ENCODE measurements at places on chromosomes 3 and 15.

GRCh38 chr3:121574449-121574848 is 6.7 kb downstream of the ARGFX start:
- DNase-seq, result no peak

GRCh38 chr3:33331414-33331813 is 54.2 kb downstream of the FBXL2 start:
- no peak for DNase-seq

- no peak for DNase-seq
These were observed 33.1 kb downstream of the LPP start for GRCh38 chr3:188187053-188187452.

GRCh38 chr3:195003006-195003892 is 267.7 kb downstream of the XXYLT1 start:
- DNase-seq, result no peak

DNA sequence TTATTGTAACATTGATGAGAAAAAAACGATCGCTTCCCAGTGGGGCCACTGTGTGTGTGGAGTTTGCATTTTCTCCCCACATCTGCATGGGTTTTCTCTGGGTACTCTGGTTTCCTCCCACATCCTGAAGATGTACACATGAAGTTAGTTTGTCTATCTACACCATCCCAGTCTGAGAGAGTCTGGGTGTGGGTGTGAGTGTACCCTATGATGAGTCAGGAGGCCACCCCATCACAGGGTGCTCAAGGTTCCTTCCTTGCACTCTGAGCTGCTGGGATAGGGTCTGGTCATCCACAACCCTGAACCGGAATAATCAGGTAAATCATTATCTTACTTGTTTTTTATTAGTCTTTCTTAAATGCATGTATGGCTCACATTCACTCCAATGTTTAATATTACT is 457.1 kb downstream of the NTRK3 start:
- no peak for DNase-seq

- no peak for DNase-seq
These were observed 74.8 kb downstream of the DNASE1L3 start for GRCh38 chr3:58135712-58136543.

DNA sequence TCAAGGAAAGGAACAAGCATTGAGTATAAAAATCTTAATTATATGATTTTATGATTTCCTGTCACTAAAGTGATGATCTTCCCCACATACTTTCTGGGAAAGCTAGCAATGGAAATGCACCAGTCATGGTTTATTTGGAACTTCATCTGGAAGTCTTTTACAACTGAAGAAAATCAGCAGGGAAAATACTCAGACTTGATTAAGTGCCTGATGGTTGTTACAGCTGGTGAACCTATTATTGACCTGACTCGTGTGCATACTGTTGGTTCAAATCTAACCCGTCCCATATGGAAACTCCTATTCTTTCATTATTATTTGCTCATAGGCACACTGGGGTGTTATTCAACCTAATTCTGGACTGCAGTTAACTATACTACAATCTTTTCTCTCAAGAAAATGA is 701.8 kb upstream of the CCDC54 start:
- no peak for DNase-seq

GRCh38 chr3:34882764-34883163 is 756.6 kb upstream of the ARPP21 start:
- DNase-seq, result peak; percentile 1

GRCh38 chr15:83446417-83446816 is 724 bp upstream of the SH3GL3 start:
- no peak for DNase-seq

DNA sequence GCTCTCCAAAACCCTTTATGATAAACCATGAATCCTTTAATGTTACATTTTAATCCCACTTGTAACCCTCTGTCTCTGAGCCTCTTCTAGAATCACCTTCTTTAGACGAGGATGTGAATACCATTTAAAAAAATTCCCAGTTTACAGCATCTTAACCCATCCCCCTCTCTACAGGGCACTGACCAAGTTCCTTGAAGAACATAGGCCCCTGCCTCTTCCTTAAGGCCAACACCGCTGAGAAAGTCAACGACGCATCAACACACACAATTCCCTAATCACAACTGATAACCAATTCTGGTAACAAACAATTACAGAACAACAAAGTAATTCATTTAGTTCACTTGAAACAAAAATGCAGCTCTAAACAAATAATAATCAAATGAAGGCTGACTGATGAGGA is 130.3 kb downstream of the DLG1 start:
- no peak for DNase-seq

DNA sequence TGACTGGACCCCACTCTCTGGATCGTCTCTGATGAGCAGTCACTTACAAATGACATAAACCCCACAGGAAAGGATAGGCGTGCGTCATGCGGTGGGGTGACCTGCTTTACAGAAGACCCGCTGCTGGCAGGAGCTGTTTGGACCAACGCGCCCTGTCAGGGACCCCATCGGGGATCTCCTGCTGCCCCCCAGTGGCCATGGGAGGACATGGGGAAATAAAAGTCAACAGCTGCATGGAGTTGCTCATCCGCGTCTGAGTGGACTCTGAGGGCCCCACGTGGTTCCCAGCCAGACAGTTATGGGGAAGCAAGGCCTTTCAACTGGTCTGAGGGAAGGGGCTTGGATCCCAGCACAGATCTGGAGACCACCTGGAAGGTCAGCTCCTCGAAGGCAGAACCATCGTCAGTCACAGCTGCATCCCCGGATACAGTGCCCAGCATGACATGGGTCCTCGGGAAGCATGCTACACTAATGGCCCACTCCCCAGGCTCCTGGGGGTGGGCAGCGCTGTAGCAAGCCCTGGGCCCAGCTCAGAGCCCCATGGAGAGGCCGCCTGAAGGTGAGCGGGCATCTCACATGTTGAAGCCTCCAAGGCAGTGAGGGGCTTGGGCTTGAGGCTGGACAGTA is 32.1 kb downstream of the PTH1R start:
- peak; percentile 76 for DNase-seq

GRCh38 chr15:65361708-65362459 is 15.9 kb downstream of the IGDCC3 start:
- no peak for DNase-seq

GRCh38 chr15:78675617-78676360 is 34.8 kb upstream of the CHRNB4 start:
- no peak for DNase-seq

DNA sequence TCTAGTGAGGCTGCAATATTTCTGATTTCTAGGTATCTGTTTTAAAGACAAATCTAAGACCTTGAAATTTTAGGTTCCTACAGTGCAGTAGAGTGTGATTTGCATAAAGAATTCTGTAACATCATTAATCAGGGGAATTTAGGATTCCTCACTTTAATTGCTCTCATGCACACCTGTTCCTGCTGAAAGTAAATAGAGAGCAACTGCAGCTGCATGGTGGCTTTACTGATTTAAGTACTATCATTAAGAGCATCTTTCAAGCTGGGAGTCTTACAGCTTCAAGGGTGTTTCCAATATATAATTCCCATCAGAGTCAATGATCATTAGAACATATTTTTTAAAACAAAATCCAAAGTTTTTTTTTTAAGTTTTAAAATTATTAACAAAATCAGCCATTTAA is 36.0 kb upstream of the C3orf70 start:
- DNase-seq, result no peak

Measured in NCI-H1092 (cell line).